ENCODE measurements at places on chromosomes 3 and 15. TPM values are rescaled to one million over a fixed set of nuclear protein-coding genes. Genes with fewer than 3 reads are reported as not detected.

Gene IL17RB
- total RNA-seq = not detected

Gene TTC14
- 15.3 TPM for total RNA-seq

Gene PRKCI
- 43.5 TPM for total RNA-seq

Gene ACTRT3
- 3.4 TPM for total RNA-seq

Gene MYRIP
- total RNA-seq = not detected

Gene TYRO3
- 12.7 TPM for total RNA-seq

Gene TF
- not detected for total RNA-seq

Gene AGBL1
- not detected for total RNA-seq

Gene HHATL
- not detected for total RNA-seq

Gene ARL14
- not detected for total RNA-seq

Gene GPR176
- total RNA-seq = 93.1 TPM

Gene GOLGA6B
- not detected for total RNA-seq

Gene MST1R
- total RNA-seq = 0.53 TPM

Gene ATP8B4
- total RNA-seq = 4.4 TPM

Gene ARIH1
- 19.3 TPM for total RNA-seq

Gene GOLGA8G
- total RNA-seq = not detected

Gene TRIM42
- not detected for total RNA-seq

Gene CSPG5
- not detected for total RNA-seq

Gene NAA80
- 18.2 TPM for total RNA-seq

Gene SLC27A2
- not detected for total RNA-seq

Gene KAT2B
- 6.4 TPM for total RNA-seq

Gene LSG1
- total RNA-seq = 13.8 TPM

Gene TEX55
- total RNA-seq = not detected

Gene TNFSF10
- total RNA-seq = 6.0 TPM

Data from myometrial cell (primary cell).